ENCODE measurements at places on chromosomes 7 and 10. TPM values are rescaled to one million over a fixed set of nuclear protein-coding genes. Genes with fewer than 3 reads are reported as not detected.
A peak's percentile ranks its signal among the peaks of the same experiment; 100 is the strongest.

DNA sequence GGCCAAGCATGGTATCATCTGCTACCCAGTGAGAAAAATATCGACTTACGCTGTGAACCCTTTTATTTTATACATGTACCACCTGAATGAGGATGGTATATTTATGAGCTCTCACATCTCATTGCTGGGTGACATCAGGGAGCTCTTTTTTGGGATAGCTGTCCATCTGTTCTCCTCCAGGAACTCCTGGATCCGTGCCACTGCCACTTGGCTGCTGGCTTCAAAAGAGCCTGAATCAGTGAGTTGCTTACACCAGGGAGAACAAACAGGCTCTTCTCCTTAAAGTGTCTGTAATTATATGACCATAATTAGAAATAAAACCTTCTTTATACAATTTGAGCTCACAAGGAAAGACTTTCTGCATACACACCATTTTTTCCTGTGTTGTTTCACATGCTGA, 106.2 kb downstream of the KAT6B start:
- no peak overlapping the region for H3K4me3 ChIP-seq
- no peaks in the 10 kb centered on the region for H3K27me3 ChIP-seq
- no peaks in the 10 kb centered on the region for H3K36me3 ChIP-seq
- H3K27ac ChIP-seq: no peak overlapping the region

DNA sequence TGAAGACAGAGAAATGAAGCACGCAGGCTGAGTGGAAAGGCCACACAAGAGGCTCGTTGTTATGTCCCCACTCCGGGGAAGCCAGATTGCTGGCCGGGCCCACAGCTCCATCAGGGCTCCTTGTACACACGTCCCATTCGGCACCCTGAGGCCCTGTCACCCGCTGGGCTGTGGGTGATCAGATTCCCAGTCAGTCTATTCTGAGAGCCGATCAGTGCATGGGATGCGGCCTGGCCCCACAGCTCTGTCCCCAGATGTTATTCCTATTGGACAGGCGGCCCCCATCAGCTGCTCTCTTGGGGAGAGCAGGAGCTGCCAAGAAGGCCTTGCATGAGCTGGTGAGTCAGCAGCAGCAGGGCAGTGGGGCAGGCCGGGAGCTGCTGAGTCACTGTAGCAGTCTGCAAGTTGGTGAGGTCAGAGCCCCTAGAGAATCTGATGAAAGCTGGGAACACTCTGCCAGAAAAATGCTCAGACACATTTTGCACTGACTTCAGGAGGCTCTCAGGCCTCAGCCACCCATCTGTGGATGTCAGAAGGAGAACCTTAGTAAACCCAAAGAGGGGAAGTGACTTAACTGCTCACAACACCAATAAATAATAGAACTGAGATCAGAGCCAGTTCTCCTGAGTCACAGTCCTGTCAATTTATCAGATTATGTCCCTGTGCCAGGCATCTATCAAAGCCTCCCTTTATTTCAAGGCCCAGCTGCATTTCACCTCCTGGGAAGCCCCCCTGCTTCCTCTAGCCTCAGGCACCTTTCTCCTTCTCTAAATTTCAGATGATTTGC, 9.4 kb upstream of the PSAP start:
- no peaks in the 10 kb centered on the region for H3K36me3 ChIP-seq
- H3K27ac ChIP-seq: peak overlapping the region; percentile 35
- H3K4me3 ChIP-seq: peak overlapping the region; percentile 45
- peak; percentile 85 for DNase-seq

DNA sequence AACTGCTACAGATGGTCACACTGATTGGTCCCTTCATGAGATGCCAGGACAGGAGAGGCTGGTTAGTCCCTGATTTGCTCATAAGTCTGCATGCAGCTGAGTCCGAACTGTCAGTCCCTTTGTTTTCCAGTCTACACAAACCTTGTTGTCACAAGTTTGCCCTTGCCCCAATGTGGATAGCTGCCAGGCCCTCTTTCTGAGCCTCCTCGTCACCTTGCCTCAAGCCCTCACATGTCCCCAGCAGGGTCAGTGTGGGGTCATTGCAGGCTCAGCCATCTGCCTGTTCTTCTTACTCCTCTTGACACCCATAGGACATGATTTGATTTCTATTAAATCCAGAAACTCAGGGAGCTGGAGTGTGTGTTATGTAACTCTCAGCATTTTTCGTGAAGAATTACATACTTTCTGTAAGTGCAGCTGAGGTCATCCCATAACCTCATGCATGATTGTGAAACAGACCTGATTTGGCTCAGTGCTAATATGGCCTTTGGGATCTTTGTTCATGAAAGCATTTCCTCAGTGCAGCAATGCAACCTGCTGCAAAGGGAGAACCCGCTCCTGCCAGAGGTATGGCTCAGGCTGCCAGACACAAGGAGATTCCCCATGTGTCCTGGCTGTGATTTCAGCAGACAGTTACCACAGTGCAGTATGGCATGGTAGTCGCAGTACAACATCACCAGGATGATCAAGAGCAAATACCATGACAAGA, 70.0 kb upstream of the ZMIZ2 start:
- DNase-seq: peak; percentile 83
- no peak overlapping the region for H3K4me3 ChIP-seq
- H3K36me3 ChIP-seq: peaks cover 19% of the 10 kb centered on the region
- peak overlapping the region; percentile 67 for H3K27ac ChIP-seq
- no peaks in the 10 kb centered on the region for H3K27me3 ChIP-seq

GRCh38 chr7:143379611-143380259, 1.4 kb upstream of the ZYX start:
- H3K27me3 ChIP-seq: no peaks in the 10 kb centered on the region
- peak overlapping the region; percentile 13 for H3K27ac ChIP-seq
- H3K36me3 ChIP-seq: no peaks in the 10 kb centered on the region
- H3K4me3 ChIP-seq: peak overlapping the region; percentile 98
- peaks cover 47% of the 10 kb centered on the region for H3K4me1 ChIP-seq

DNA sequence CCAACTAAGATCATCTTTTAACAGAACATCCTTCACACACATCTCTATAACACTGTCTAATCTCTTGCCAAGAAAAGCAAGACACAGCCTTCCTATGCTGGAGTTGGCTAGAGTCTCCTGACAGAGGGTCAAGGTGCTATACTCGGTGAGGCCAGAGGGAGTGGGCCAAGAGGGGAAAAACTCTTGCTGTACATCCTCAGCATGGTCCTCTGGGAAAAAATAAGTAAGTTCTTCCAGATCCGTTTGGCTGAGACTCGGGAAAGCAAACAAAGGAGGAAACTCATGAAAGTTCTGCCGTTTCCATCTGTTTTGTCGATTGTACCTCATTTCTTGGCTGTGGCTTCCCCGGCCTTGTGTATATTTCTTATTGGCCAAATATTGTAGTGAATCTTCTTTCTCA, 33.9 kb downstream of the VWDE start:
- no peaks in the 10 kb centered on the region for H3K36me3 ChIP-seq
- H3K4me3 ChIP-seq: no peak overlapping the region
- H3K4me1 ChIP-seq: no peaks in the 10 kb centered on the region

- no peak overlapping the region for H3K27ac ChIP-seq
- no peak for DNase-seq
- H3K4me1 ChIP-seq: no peaks in the 10 kb centered on the region
- H3K36me3 ChIP-seq: no peaks in the 10 kb centered on the region
- H3K27me3 ChIP-seq: no peaks in the 10 kb centered on the region
- H3K4me3 ChIP-seq: no peak overlapping the region
Measured at GRCh38 chr10:104941662-104942061, 300.6 kb downstream of the SORCS3 start.

GRCh38 chr7:148975896-148976295, 52.4 kb downstream of the PDIA4 start:
- H3K27ac ChIP-seq: no peak overlapping the region
- no peaks in the 10 kb centered on the region for H3K36me3 ChIP-seq
- H3K4me3 ChIP-seq: peak overlapping the region; percentile 53
- H3K4me1 ChIP-seq: peaks cover 31% of the 10 kb centered on the region
- no peaks in the 10 kb centered on the region for H3K27me3 ChIP-seq
- DNase-seq: no peak

- no peak for DNase-seq
- no peak overlapping the region for H3K4me3 ChIP-seq
- peaks cover 11% of the 10 kb centered on the region for H3K27me3 ChIP-seq
- H3K4me1 ChIP-seq: no peaks in the 10 kb centered on the region
- H3K27ac ChIP-seq: no peak overlapping the region
Measured at GRCh38 chr7:25759286-25759685, 392.7 kb upstream of the NFE2L3 start.

DNA sequence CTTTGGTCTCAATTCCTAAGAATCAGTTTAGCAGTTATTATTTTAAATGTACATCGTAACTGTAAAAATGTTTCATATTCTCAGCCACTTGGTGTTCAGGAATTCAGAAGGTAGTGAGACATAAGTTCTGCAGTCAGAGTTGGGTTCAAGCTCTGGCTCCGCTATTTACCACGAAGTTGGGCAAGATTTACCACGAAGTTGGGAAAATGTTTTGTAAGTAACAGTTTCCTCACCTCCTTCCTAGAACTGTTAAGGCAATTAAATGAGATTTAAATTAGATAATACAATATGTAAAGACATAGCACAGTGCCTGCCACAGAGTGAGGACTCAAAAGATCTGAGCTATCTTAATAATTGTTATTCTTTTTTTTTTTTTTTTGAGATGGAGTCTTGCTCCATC, 16.3 kb upstream of the ABLIM1 start:
- H3K4me3 ChIP-seq: no peak overlapping the region
- H3K36me3 ChIP-seq: no peaks in the 10 kb centered on the region
- H3K27me3 ChIP-seq: no peaks in the 10 kb centered on the region
- no peaks in the 10 kb centered on the region for H3K4me1 ChIP-seq

DNA sequence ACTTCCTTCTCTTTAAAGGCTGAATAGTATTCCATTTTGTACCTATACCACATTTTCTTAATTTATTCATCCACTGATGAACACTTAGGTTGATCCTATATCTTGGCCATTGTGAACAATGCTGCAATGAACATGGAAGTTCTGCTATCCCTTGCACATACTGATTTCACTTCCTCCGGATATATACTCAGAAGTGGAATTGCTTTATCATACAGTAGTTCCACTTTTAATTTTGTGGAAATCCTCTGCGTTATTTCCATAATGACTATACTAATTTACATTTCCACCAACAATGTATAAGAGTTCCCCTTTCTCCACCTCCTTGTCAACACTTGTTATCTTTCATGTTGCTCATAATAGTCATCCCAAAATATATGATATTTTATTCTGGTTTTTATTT, 312.6 kb downstream of the PLXDC2 start:
- H3K36me3 ChIP-seq: no peaks in the 10 kb centered on the region
- no peak overlapping the region for H3K27ac ChIP-seq
- H3K4me1 ChIP-seq: no peaks in the 10 kb centered on the region
- DNase-seq: no peak

DNA sequence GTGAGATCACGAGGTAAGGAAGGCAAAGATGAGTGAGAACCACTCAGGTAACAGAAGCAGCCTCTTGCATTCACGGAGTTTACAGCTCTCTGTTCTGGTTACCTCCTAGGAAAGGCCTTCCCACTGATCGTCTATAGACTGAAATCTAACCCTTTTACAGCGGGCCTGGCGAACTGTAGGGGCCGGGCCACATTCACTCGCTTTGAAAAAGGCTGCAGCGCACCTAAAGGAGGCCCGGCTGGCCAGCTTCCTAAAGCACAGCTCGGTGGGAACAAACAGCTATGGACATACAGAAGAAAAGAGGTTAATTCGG, 565 bp downstream of the ATP5MK start:
- H3K4me1 ChIP-seq: peaks cover 49% of the 10 kb centered on the region
- no peak for DNase-seq
- H3K4me3 ChIP-seq: peak overlapping the region; percentile 94
- H3K36me3 ChIP-seq: peaks cover 37% of the 10 kb centered on the region

DNA sequence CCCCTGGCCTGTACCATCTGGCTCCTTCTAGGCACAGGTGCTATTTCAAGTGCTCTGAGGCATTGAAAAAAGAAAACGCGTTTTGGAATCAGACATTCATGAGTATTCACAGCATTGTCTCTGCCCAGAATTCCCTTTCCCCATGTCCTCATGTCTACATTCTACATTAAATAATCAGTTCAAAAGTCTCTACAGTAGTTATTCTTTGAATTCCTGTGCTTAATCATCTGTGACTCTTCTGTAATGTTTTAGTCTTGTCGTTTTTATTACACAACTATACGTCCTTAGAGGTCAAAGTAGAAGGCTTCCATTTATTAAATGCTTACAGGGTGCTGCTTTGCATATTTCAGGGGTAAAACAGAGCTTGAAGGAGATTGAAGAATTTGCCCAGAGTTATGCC, 95.7 kb downstream of the BICC1 start:
- H3K4me1 ChIP-seq: no peaks in the 10 kb centered on the region
- no peak overlapping the region for H3K4me3 ChIP-seq
- no peaks in the 10 kb centered on the region for H3K36me3 ChIP-seq
- H3K27me3 ChIP-seq: no peaks in the 10 kb centered on the region
- H3K27ac ChIP-seq: no peak overlapping the region

DNA sequence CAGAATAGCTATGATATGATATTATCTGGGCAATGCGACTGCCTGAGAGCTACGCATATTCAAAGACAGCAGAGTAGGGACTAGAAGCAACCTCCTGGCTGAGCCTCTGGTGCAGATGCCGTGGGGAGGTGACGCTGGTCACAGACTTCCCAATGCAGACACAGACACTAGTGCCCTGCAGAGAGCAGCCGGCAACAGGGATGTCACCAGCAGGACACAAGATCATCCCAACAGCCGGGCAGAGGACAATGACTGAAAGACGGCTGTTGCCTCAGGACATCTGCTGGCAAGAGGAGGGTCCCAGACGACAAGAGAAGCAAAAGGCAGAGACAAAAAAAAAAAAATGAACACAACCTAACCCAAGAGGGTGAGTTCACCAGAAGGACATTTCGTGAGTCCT, 104.6 kb downstream of the CALN1 start:
- no peak overlapping the region for H3K4me3 ChIP-seq
- no peaks in the 10 kb centered on the region for H3K4me1 ChIP-seq
- peaks cover 4% of the 10 kb centered on the region for H3K27me3 ChIP-seq

DNA sequence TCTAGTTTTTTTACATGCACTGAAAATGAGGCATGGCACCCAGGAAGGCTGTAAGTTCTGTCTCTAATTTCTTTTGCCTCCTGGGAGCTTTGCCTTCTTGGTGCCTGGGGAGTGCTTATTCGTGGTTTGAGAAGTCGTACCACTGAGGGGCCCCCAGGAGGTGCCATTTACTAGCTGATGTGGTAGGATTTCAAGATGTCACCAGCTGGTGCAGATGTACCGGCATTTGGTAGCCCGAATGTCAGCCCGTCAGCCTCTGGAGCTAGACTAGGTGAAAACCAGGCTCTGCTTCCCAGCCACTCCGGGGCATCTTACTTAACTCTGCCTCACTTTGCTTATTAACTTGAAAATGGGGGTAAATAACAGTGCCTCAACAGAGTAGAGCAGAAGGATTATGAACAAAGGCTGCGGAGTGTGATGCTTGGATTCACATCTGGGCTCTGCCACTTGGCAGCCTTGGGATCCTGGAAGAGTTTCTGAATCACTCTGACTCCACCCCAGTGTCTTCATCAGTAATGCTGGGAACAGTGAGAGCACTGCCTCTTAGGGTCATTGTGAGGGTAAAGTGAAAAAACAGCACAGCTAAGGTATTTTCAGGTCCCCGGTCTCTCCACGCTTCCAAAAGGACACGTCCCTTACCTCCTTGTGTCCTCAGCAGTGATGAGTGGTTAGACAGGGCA, 31.4 kb upstream of the BTBD16 start:
- H3K27ac ChIP-seq: no peak overlapping the region
- H3K4me3 ChIP-seq: no peak overlapping the region
- H3K27me3 ChIP-seq: no peaks in the 10 kb centered on the region
- no peak for DNase-seq
- H3K4me1 ChIP-seq: peaks cover 17% of the 10 kb centered on the region

The SPOCK2 gene
- polyA plus RNA-seq: 30.6 TPM

The VENTX gene
- polyA plus RNA-seq: not detected

The ITIH5 gene
- polyA plus RNA-seq: 6.0 TPM

The GFRA1 gene
- not detected for polyA plus RNA-seq

The PGAM2 gene
- 0.18 TPM for polyA plus RNA-seq

The CYP2C19 gene
- not detected for polyA plus RNA-seq

Measured in HepG2 (cell line).